ENCODE measurements at places on chromosomes 16 and 17.

- no peak for DNase-seq
These were observed 1.2 kb downstream of the ARHGAP17 start for GRCh38 chr16:25013751-25014499.

DNA sequence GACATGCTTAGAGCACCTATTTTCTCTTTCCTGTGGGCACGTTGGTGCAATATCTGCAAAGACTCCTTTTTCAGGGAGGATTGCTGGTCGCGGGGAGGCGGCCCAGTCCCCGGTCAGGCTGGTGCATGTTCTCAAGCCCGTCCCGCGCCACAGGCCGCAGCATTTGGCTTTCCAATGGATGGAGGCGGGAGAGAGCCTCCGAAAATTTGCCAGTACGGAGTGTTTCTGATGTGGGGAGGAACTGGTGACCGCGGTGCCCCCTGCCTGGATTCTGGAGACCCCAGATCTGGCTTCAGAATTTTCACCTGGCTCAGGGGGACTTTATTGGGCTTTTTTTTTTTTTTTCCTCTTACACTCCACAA is 2.3 kb downstream of the CMIP start:
- DNase-seq, result no peak

DNA sequence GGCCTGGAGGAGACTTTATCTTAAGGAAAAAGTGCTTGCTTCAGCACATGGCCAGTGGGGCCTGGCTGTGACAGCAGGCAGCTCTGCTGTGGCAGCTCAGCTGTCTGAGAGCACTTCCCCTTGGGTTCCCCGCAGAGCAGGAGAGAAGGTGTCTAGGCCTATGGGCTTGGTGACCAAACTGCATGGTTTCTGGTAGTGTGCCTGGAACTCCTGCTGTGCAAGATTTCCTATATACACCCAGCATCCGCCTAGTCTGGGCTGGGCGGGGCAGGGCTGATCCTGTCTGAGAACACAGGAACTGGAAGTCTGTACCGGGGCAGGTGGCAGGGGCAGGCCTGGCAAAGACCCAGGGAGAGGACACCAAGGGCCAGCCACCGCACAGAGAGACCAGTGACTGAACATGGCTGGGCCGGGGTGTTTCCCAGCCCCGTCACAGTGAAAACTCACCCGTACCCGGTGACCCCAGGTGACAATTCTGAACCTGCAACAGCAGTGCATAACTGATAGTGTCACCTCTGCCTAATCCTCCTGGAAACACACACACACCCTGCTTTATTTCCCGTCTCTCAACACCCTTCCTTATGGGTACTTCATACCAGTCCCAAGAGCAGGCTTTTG is 39.3 kb downstream of the CHD9 start:
- DNase-seq, result no peak

GRCh38 chr16:57619606-57620334 is 8.7 kb upstream of the ADGRG1 start:
- no peak for DNase-seq

DNA sequence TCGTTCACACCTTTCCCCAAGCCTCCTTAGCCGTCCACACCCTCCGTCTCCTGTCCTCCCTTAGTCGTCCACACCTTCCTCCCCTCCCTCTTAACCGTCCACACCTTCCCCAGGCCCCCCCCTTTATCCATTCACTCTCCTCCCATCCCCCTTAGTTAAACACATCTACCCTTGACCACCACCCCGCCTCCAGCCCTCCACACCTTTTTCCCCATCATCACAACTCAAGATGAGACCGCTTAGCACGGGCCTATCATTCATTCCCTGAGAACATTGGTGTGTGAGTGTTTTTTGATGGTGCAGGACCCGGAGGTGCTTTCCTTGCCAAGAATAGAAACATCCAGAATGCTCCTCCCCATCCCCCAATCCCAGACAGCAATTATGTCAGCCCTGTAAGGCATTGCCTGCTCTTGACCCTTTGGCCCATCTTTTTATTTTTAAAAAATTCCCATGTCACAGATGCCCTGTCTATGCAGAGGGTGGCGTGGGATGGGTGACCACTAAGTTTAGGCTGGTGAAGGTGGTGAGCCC is 1.4 kb downstream of the TENT4B start:
- no peak for DNase-seq

- DNase-seq, result no peak
These were observed 37.2 kb upstream of the NGFR start for GRCh38 chr17:49457564-49458535.

GRCh38 chr16:23320693-23321092 is 18.6 kb downstream of the SCNN1B start:
- no peak for DNase-seq

- no peak for DNase-seq
These were observed 96.7 kb downstream of the AATF start for GRCh38 chr17:37045351-37045922.

- DNase-seq, result no peak
These were observed 127.2 kb downstream of the IRX5 start for GRCh38 chr16:55057866-55058265.

- no peak for DNase-seq
These were observed 2.3 kb upstream of the KCNJ16 start for GRCh38 chr17:70072546-70073309.

- DNase-seq, result no peak
These were observed 423.2 kb upstream of the C16orf82 start for GRCh38 chr16:26643519-26643918.

GRCh38 chr16:4733747-4734062 is 366 bp downstream of the ANKS3 start:
- DNase-seq, result peak; percentile 22

All from HTR-8/SVneo (cell line).